ENCODE measurements at places on chromosomes 5 and 9.

- no peak for DNase-seq
These were observed 75.5 kb upstream of the PUM3 start for GRCh38 chr9:2919347-2919746.

- no peak for DNase-seq
These were observed 335.3 kb upstream of the ACTBL2 start for GRCh38 chr5:57817924-57818323.

DNA sequence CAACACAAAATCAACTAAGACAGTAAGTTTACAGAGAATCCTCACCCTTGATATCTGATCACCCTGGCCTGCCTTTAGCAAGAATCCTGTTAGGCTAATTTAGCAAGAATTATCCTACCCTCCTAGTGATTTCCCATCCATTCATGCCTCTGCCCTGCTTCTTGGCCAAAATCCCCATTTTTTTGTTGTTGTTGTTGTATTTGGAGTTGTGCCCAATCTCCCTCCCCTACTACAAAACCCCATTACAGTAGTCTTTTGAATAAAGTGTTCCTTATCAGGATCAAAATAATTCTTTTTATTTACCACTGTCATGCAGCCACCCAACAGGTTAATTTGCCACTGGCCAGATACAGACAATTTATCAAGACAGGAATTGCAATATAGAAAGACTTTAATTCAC is 58.5 kb upstream of the CLINT1 start:
- DNase-seq = no peak

DNA sequence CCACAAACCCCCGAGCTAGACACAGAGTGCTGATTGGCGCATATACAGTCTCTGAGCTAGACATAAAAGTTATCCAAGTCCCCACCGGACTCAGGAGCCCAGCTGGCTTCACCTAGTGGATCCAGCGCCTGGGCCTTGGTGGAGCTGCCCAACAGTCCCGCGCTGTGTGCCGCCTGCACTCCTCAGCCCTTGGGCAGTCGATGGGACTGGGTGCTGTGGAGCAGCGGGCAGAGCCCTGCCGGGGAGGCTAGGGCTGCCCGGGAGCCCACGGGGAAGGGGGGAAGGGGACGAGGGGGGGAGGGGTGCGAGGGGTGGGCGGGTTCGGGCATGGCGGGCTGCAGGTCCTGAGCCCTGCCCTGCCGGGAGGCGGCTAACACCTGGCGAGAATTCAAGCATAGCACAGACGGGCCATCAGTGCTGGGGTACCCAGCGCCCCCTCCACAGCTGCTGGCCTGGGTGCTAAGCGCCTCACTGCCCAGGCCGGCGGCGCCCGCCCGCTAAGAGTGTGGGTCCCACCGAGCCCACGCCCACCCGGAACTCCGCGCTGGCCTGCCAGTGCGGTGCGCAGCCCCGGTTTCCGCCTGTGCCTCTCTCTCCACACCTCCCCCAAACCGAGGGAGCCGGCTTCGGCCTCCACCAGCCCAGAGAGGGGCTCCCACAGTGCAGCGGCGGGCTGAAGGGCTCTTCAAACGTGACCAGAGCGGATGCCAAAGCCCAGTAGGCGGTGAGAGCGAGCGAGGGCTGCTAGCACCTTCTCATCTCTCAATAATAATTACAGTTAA is 391.2 kb upstream of the NUDT12 start:
- no peak for DNase-seq

- DNase-seq = no peak
These were observed 6.6 kb downstream of the RGS14 start for GRCh38 chr5:177364159-177364962.

GRCh38 chr9:21481470-21482056 is 550 bp downstream of the IFNE start:
- DNase-seq = no peak

DNA sequence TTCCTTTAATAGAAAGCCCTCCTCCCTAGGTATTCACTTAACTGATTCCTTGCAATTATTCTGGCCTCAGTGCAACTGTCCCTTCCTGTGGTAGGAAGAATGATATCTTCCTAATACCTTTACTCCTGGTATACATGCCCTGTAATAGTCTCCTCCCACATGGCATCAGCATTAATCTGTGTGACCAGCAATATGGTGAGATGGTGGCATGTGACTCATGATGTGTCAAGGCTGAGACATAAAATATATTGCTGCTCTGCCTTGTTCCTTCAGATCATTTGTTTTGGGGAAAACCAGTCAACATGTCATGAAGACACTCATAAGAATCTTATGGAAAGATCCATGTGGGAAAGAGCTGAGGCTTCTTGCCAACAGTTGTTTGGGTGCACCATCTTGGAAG is 149.1 kb upstream of the TRPM3 start:
- no peak for DNase-seq

DNA sequence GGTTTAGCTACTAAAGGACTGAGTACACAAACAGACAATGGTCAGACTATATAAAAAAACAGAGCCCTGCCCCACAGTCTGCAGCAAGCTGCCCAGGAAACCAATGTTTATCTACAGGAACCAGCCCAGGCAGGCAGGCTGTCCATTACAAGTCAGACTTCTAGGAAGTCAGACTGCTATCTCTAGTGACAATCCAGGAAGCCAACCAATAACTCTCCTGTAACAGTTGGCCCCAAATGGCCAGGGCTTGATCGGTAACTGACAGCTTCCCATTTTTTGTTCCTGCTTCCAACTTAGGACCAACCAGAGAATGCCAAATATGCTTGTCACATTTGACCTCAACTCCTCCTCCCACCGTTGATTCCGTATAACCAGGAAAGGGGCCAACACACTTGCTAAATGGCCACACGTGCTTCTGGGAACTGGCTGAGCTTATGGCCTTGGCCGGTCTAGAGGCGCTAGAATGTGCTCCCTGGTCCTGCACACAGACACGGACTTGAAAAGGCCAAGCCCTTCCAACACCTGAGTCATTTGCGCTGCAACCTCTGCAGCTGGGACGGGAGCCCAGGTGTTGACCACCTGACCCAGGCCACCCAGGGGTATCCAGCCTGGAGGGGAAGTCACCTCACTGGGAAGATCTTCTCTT is 79.6 kb upstream of the CDK20 start:
- no peak for DNase-seq

DNA sequence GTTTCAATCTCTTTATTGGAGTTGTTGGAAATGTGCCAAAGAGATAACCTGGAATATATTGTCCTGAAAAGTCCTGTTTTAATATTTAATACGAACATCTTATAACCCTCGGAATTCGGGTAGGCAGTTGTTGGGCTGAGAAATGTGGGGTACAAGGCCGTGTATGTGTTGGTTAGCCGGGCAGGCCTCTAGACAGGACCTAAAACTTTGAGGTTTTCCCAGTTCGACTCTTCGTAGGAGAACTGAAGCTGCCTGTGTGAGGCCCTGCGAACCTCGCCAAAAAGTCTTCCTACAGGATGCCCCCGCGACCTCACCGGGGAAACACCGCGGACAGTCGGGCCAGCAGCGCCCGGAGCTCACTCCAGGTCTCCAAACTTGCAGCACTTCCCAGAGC is 583 bp upstream of the TJP2 start:
- no peak for DNase-seq

GRCh38 chr9:132287256-132287760 is 67.5 kb downstream of the SETX start:
- DNase-seq = no peak

- DNase-seq = no peak
These were observed 607 bp downstream of the SPEF2 start for GRCh38 chr5:35618304-35618636.

GRCh38 chr5:147658293-147658932 is 124.1 kb downstream of the JAKMIP2 start:
- DNase-seq = no peak

- DNase-seq = no peak
These were observed 134.5 kb upstream of the SPEF2 start for GRCh38 chr5:35483191-35483590.

DNA sequence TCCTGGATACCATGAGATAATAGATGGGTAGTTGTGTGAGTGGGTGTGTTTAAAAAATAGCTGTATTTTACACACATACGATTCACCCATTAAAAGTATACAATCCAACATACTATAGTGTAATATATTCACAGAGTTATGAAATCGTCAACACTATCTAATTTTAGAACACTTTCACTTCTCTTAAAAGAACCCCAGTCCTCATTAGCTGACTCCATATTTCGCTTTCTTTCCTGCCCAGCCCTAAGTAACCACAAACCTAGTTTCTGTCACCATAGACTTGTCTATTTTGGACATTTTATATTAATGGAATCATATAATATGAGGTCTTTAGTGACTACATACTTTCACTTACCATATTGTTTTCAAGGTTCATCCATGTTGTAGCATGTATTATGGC is 63.8 kb upstream of the S1PR3 start:
- no peak for DNase-seq

DNA sequence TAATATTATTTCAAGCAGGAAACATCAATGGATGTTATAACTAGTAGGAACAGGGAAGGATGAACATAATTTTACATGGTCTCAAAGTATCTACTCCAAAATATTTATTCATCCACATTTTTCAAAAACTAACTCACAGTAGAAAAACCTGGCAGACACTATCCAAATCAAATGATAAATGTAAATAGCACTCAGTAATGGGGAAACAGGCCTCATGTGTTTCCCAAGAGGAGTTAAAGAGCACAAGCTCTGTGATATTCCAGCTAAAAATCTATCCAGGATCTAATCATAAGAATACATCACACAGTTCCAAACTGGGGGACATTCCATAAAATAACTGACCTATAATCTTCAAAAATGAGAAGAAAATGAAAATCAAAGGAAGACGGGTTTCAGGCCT is 443.1 kb downstream of the ZNF608 start:
- no peak for DNase-seq

DNA sequence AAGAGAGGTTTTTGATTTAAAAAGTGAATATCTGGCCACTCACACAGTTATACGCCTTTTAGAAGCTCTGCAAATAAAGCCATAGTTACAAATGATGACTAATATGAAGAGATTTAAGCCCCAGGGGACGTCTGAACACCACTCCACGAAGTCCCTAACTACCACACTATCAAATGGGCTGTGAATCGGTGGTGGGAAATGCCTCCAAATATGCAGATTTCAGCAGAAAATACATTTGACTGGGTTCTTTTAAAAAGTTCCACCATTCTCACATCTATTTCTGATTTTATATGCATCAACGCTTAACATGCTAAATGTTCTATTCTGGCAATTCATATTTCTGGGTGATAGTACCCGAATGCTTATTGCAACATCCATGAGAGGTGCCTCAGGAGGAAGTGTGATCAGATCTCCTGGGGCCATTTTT is 22.5 kb downstream of the TICAM2 start:
- no peak for DNase-seq

DNA sequence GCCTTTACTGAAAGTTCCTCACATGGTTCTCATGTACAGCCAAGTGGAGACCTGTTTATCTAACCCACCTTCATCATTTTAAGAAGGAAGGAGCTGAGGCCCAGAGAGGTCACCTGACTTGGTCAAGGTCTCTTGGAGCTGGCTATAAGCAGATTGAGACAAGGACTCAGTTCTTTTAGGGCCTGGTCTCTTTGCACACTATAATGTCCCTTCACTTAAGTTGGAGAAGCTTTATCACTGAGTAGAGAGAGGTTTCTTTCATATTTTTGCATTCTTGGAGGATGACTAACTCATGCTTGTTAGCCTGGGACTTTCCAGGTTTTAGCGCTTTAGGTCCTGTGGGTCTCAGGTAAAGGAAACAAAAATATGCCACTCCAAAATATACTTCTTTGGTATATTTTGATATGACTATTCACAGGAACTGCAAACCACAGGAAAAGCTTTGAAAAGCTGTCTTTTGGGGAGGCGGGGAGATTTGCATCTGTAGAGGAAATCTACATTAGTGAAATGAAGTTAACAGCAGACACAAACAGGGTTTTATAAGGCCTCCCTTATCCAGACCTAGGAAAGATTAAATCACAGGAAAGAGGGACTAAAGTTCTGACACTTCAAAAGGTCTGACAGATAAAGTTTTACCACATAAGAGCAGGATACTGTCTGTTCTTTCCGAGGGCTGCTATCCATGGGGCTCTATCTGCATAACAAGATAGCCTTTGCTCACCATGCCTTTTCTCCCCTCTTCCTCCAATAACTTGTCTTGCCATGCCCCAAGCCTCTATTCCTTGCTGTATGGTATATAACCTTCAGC is 95.8 kb upstream of the ANKRD55 start:
- DNase-seq = no peak

DNA sequence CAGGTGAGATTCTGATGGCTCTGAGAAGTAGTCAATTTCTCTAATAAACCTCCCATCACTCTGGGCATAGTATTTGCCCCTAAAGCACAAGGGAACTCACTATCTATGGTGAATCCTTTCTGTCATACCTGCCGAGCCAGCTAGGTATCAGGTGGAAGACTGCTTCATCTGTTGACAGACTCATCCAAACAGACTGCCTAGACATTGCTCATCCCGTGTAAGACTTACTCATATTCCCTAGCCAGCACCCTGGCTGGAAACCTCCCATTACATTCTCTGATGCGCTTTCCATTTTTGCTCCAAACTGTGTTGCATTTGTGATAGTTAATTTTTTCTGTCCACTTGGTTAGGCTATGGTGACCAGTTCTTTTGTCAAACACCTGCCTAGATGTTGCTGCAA is 595.9 kb downstream of the DNAH5 start:
- DNase-seq = no peak

DNA sequence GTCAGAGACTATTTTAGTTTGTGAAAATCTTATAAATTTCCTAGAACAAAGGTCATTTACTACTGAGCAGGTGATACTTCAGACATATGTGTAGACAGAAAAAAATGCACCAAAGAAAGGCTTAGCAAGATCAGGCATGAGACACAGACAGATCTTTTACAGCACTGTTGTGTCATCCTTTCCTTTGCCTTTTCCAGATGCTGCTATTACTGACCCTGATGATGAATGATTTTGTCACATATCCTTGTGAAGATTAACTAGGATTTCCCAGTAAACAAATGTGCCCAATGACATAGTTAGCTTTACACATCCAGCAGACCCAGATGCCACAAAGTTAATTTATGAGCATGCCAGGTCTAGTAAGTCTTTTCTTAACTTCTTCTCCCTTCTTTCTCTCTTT is 68.2 kb downstream of the DMRTA1 start:
- no peak for DNase-seq

DNA sequence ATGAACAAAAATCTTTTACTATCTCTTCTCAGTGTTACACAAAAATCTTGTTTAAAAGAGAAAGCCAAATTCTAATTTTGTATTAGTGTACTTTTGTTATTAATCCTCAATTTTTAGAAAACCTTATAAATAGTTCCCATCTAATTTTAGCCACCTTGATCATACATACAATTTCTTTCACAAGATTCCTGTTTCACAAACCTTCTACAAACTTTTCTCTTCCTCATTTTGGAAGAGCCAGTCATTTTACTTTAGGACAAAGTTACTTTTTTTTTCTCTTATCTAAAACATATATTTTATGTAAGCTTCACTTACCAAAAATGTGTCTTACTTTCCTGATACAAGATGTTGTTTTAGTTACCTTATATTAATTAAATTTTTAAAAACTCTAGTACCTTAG is 161.3 kb downstream of the YIPF5 start:
- DNase-seq = no peak

- no peak for DNase-seq
These were observed 155.9 kb downstream of the ERCC6L2 start for GRCh38 chr9:96031366-96031824.

GRCh38 chr9:127586537-127586936 is 25.5 kb upstream of the STXBP1 start:
- DNase-seq = peak; percentile 80

GRCh38 chr5:143653766-143654282 is 158.1 kb upstream of the HMHB1 start:
- no peak for DNase-seq

All from type B pancreatic cell (in vitro differentiated cells).